NCI-H460 (cell line): ENCODE measurements at places on chromosomes 11 and 22.

DNA sequence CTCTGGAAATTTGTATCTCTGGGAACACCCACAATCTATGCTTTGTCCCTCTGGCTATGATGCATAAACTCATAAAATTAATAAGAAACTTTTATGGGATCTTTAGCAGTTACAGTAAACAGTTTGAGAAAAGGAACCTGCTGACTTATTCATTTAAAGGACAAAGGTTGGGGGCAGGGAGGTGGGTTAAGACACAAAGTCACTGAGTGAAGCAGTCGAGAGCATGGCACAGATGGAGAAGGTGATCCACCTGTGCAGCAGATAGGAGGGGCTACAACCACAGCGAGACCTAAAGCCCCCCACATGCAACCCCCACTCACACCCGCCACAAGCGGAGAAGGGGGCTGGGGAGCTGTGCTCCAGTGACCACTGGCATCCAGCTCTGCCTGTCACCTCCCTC is 45.0 kb downstream of the SMCO4 start:
- no peak for DNase-seq

DNA sequence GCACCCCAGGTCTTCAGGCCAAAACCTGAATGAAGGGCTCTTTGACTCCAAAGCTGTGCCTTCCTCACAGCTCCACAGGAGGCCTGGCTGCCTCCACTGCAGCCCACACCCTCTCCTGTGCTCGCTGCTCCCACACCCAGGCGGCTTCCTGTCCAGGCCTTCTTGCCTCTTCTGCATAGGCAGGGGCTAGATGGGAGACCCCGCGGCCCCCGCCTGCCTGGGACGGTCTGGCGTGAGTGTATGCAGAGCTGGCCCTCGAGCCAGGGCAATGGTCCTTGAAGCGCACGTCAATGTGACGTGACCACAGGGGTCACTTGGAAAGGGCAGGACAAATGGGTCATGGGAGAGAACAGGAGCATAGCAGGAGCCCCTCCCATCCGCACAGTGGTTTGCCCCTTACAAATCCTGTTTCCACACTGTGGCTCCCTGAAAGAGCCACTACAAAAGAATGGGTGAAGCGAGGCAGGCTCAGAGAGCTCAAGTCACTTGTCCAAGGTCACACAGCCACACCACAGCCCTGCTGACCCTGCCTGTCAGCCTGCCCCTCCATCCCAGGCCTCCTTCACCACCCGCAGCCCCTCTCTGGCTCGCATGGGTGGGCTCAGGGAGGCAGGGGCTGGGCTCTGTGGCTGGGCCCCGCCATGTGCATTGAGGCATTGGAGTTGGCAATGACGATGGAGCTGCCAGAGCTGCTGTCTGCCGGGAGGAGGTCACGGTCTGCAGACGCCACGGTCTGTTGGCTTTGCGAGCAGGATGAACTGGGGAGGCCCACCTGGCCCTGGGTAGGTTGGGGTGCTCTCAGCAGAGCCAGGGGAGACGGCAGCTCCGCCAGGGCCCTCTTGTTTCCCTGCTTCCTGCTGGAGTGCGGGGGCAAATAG is 71.2 kb upstream of the WNT11 start:
- no peak for DNase-seq

- DNase-seq = no peak
Measured at GRCh38 chr22:28333088-28333487, 346.6 kb downstream of the TTC28 start.

DNA sequence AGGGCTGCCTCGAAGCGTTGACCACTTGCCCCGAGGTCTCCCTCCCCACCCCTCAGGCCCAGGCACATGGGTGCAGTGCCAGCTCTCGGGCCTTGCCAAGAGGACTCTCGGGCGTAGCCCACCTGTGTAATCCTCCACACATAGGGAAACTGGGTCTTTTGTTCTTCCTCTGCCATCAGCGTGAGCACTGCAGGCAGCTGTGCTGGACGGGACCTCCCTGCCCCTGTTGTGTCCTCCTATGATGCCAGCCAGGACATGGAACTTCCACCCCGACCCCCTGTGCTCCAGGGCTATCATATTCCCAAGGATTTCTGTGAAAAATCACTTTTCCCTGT is 66.4 kb downstream of the PARVB start:
- no peak for DNase-seq
